ENCODE measurements at places on chromosomes 16 and 17. TPM values are rescaled to one million over a fixed set of nuclear protein-coding genes. Genes with fewer than 3 reads are reported as not detected.

MYBBP1A gene
- 27.9 TPM for total RNA-seq

ZPBP2 gene
- 5.3 TPM for total RNA-seq

PRAC2 gene
- total RNA-seq: not detected

SGCA gene
- total RNA-seq: 31.3 TPM

CES2 gene
- 53.7 TPM for total RNA-seq

PDIA2 gene
- total RNA-seq: 9.9 TPM

CHTF8 gene
- total RNA-seq: 46.5 TPM

NPIPA7 gene
- not detected for total RNA-seq

TMEM208 gene
- total RNA-seq: 5.5 TPM

TAT gene
- total RNA-seq: 7.0 TPM

HEATR9 gene
- not detected for total RNA-seq

- DNase-seq: no peak
Observed at GRCh38 chr16:24773771-24774427, 44.4 kb downstream of the TNRC6A start.

GRCh38 chr16:49400611-49401010 is 27.0 kb downstream of the C16orf78 start:
- DNase-seq: no peak

DNA sequence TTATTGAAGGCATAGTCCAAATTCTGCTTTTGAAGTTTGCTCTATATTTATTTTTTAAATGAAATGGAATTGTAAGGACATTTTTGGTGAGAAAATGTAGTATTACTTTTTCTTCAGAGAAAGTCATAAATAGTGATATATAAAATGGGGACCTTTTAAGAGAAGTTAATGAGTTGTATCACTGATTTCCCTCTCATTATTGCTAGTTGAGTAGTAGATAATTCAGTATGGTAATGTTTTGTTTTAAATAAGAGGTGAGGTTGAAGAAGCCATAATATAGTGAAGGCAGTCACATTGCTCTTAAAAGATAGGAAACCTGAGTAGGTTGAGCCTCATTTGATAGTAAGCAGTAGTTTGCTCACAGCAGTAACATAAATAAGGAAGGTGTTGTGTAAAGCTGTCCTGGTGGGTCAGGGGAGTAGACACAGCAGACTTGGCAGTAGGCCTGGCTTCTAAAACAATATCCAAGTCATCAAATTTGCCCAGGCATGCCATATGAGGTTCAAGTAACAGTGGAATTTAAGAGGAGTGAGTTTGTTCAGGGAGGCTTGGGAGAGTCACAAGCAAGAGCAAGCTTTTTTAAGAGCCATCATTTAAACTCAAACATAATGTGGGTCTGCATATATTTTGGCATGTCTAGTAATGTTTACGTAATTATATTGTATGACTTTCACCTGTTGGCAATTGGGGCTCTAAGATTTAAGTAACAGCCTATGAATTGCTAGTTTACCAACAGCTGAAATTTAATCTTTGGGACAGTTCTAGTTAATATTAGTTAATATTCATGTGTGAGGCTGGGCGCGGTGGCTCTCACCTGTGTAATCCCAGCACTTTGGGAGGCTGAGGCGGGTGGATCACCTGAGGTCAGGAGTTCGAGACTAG is 6.5 kb downstream of the NFATC3 start:
- DNase-seq: no peak

- no peak for DNase-seq
Observed at GRCh38 chr16:88665148-88665547, 2.3 kb upstream of the MVD start.

DNA sequence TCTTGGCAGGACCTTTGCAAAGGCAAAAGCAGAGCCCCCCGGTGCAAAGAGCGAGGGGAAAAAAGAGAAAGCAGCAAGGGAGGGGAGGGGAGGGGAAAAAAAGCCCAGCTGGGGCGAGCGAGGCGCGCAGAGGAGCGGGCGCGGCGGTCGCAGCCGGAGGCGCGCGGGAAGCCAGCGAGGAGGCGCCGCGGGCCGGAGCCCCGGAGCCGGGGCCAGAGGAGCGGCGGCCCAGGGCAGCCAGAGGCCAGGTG is 129 bp downstream of the IRX5 start:
- no peak for DNase-seq

DNA sequence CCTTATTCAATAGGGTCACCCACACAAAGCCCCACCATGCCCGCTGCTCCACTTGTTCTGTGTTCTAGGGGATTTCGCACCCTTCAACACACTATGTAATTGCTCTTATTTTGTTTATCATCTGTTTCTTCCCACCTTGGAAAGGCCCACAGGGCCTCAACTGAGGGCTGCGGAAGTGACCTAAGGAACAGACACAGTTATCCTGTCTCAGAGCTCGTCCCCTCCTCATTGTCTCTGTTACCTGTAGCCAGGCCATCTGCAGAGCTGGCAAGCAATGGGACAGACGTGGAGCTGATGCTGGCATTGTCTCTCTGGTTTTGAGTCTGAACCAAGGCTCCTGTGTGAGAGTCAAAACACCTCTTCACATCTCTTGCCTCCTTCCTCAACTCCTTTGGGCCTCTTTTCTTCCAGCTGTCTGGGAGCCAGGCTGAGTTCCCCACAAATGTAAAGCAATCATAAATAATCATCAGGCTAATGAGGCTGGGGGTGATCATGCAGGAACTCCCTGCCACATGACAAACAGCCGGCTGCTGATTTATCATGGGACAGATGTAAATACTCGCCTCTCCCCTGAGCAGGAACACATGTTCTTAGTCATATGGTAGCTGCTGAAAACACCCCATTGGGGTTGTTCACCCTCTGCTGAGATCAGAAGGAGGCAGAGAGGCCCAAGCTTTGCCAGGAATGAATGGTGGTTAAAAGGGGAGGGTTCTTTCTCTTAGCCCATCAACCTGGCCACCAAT is 71.9 kb downstream of the AXIN2 start:
- DNase-seq: no peak

DNA sequence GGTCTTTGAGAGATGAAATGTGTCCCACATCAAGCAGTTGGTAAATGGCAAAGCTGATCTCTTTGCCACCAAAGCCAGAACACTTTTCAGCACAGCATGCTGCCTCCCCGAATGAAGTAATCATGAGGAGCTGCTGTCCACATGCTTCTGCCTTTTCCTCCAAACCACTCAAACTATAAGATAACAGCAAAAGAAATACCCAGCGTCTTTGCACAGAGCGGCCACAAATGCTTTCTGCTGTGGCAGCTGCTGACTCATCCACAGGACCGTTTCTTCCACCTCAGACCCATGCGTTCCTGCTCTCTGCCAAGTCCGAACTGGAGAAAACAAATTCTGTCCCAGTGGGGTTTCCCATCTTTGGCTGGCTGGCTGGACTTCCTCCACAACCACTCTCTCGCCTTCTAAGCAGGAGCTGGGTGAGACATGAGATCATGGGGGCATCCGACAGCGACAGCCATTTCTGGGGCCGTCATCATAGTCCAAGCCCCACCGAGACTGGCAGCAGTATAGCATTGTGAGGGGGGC is 27.1 kb downstream of the TBC1D3B start:
- DNase-seq: peak; percentile 61

GRCh38 chr17:29143894-29144293 is 36.3 kb downstream of the MYO18A start:
- no peak for DNase-seq

GRCh38 chr16:47096297-47096696 is 47.4 kb downstream of the NETO2 start:
- no peak for DNase-seq

DNA sequence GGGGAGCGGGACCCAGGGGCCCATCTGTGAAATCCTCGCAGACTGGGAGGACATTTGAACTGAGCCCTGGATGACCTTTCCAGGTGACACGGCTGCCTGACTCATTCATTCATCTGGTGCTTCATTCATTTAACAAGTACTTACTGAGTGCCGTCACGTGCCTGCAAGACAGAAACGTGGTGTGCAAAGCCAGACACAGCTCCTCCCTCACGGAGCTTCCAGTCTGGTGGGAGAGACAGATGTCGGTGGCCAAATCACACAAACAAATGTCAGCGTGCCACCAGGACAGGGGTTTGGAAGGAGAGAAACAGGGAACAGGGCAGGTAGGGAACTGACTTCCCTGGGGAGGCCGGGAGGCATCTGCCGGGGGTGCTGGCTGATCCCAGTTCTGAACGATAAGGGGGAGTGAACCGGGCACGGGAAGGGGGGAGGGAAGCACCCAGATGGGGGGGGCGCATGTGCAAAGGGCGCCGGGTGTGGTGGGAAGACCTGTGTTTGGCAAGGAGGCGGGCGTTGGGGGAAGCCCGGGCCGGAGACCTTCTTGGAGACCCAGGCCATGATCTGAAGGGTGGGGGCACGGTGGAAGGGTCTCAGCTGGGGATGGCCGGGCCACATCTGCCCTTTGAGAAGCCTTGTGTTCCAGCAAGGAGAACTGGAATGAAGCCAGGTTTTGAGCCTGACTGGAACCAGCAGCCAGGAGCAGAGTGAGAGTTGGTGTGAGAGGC is 93.6 kb upstream of the CIBAR2 start:
- DNase-seq: no peak

- peak; percentile 100 for DNase-seq
Observed at GRCh38 chr16:72664509-72665408, 383.2 kb downstream of the ZFHX3 start.

DNA sequence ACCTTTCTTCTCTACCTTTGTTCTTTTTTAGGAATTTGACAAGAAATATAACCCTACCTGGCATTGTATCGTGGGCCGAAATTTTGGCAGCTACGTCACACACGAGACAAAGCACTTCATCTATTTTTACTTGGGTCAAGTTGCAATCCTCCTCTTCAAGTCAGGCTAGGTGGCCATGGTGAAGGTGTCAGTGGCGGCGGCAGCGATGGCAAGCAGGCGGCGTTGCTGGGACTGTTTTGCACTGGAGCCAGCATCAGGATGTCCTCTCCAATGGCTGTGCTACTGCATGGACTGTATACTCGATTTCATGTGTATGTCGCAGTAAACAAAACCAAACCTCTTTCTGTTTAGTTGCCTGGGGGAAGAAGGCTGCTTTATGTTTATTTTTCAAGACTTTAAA is 5.9 kb downstream of the DYNLL2 start:
- no peak for DNase-seq

DNA sequence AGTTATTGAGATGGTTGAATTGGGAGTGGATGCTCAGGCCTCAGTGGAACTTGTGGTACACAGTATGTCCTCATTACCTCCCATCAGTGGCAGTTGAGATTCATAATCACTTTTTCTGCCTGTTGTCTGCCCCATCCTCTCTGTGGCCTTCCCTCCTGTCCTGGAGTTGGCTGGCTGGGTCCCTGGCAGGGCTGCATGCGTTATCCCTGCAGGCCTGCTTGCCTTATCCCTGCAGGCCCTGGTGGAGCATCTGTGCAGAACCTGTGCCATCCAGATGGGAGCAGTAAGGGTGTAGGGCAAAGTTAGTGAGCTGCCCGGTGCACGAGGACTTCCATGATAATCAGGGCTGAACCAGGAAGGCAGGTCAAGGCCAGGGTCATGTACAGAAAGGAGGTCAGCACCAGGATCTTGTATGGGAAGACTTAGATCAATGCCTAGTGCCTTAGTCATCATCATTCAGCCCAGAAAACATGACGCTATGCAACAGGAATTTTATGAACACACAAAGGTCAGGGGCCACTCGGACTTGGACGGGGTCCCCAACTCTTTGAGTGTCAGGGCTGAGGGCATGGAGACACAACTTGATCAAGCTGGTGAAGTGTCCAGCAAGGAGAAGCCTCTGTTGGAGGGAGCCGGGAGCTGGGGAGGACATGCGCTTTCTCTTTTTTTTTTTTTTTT is 47.2 kb downstream of the ABCC1 start:
- DNase-seq: no peak

DNA sequence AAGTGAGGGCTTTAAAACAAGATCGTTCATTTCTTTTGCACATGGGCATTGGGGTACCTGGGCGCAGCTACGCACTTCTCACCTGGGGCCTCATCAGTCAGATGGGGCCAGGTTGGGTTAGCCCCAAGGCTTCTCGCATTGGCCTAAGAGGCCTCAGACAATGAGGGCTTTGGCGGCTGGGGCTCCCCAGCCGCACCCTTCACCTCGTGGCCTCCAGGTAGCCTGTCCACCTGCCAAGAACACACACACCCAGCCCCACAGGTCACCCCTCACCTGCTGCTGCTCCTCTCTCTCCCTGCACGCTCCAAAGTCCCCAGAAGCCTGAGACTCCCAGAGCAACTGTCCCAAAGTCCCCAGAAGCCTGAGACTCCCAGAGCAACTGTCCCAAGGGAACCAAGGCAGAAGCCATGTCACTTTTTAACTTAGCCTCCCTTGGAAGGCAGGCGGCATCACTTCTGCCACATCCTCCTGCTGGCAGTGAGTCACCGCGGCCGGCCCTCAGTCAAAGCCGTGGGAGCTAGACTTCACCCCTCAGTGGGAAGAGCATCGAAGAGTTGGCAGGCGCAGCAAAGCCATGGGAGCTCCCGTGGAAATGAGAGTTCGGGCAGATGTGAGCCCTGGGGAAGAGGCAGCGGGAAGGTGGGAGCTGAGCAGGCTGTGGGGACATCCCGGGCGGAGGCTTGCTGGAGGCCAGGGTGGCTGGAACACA is 78.9 kb upstream of the PLCG2 start:
- DNase-seq: no peak

DNA sequence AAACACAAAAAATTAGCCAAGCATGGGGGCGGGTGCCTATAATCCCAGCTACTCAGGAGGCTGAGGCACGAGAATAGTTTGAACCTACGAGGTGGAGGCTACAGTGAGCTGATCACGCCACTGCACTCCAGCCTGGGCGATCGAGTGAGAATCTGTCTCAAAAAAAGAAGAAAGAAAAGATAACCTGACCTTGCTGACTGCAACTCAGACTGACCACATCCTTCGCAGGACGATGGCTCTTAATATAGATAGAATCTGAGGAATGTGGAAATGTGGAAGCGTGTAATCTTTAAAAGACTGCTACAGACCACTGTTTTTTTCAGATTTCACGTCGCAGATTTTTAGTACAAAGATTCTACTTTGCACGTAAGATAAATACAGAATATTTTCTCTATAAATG is 37.8 kb downstream of the KLHDC4 start:
- DNase-seq: no peak

DNA sequence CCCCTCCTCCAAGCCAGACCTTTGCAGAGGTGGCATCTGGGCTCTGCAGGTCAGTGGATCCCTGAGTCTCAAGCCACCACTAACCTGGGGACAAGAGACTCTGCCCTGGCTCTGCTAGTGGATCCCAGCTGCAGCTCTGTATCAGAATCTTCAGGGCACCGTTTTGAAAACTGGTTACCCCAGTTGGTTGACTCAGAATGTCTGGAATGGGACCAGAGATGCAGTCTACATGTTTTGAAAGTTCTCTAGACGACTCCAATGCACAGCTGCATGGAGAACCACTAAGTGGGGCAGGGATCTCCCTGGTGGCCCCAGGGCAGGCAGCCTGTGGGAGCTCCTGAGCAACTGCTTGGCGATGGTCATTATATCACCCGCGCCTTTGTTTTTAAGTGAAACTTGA is 34.1 kb upstream of the ADORA2B start:
- DNase-seq: no peak

GRCh38 chr17:55398689-55399088 is 22.9 kb downstream of the MMD start:
- DNase-seq: no peak

Measured in umbilical cord (tissue), 2 donors.